T-helper 9 cell (primary cell): ENCODE measurements at places on chromosomes 12 and 14.
A peak's percentile ranks its signal among the peaks of the same experiment; 100 is the strongest.

DNA sequence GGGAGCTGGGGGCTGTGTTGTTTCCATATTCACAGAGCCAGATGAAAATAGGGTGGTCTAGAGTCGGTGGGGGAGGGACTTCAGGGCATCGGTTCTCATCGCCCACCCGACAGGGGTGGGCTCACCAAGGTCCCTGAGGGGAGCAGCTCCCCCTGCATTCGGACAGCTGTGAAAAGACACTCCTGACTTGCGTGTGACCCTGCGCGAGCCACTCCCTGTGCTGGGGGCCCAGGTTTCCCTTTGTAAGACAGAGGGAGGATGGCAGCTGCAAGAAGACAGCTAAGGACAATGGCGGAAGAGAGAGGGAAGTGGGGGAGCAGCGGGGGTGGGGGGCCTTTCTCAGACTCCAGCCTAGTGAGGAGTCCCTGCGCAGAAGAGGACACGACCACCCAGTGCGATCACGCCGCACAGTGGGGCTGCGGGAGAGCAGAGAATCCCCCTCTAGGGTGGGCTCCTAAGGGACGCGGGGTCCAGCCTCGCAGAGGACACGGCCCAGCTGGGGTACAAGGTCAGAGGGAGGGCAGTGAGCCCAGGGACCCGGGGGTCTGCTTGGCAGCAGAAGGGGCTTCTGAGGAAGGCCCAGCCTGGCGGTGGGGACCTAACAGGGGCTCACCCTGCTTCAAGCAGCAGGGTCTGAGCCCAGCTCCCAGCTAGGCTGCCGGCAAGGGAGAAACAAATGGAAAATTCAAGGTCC is 326.9 kb upstream of the DIO3 start:
- no peak for DNase-seq

DNA sequence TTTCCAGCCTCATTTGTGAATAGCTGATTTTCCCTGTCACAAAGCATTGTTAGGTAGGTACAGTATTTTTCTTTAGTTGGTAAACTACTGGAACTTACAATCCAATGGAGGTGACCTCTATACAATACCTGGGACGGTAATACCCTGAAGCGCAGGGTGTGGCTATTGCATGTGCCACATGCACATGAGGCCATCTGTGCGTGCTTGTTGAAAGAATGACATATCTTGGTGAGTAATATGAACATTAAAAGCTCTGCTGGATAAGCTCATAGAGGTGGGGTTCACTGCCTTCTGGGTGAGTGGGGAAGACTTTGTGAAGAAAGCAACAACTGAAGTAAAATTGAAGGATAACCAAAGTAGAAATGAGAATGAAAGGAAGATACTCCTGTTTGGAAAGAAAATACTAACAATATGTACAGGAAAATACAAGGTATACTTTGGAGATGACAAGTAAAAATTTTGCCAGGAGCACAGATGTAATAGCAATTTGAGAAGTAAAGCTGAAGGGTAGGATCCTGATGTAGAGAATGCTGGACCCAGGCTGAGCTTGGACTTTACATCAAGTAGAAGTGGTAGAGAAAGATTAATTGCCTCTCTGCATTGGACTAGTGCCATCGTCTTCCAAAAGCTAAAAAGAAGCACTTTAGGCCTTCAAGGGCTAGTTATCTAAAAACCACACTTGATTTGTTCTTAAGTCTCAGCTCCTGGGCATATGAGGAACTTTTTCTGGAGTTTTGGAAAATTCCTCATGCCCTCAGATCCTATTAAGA is 97.1 kb downstream of the SLC38A6 start:
- no peak for DNase-seq

- DNase-seq, result no peak
These were observed 147.3 kb downstream of the ADGRD1 start for GRCh38 chr12:131101006-131101405.

DNA sequence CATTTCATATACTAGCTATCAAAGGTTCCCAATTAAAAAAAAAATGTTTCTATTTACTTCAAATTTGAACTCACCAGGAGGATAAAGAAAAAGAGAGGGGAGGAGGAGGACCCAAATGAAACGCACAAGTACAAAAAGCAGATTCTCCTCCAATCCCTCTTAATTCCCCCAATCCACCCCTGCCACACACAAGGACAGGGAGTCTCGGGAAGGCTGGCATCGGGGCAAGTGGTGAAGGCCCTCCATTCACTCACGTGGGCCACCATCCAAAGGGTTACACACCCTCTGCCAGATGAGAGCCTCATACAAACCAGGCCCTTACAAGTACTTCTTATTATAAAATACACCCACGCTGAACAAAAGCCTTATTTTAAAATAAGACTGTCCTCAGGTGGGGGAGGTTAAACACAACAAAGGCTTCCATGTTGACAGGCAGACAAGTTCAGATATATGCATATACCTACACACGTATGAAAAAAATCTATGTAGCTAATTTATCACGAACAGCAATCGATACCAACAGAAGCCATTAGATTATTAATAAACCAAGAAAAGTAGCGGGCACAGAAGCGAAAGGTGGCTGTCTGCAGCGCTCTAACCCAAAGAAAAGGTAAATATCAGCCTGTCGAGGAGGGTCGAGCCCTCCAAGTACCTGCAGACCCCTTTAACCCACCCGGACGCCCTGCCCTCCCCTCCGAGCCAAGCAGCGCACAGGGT is 1.5 kb downstream of the ATP2B1 start:
- no peak for DNase-seq

DNA sequence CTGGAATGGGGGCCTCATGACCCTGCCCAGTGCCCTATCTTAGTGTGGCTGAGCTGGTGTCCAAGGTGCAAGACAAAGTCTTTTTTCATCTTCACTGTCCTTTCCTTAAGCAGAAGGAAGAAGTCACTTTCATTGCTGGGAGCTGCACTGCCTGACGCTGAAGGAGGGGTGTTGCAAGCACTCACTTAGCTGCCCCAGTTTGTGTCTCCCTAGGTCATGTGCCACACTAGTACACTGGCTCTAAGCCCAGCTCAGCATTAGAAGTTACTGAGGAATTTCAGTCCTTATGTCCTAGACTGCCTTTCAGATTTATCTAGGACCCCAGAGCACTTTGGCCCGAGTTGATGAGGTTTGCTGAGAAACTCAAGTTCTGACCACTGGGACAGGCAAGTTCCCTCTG is 952.0 kb upstream of the USP15 start:
- DNase-seq, result no peak

DNA sequence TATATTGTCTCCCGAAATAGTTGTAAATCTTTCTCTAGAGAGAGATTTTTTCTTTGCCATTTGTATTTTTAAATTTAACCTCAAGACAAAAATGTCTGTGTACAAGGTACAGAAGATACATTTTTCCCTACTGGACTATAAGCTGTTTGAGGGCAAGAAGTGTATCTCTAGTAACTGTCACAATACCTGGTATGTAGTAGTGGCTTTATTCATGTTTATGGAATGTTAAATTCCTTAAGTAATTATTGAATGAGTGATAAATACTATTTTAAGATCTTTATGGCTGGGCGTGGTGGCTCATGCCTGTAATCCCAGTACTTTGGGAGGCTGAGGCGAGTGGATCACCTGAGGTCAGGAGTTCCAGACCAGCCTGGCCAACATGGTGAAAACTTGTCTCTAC is 24.4 kb upstream of the CDK17 start:
- no peak for DNase-seq

- no peak for DNase-seq
These were observed 106.0 kb downstream of the HMGA2 start for GRCh38 chr12:65930114-65930828.

- DNase-seq, result no peak
These were observed 310.9 kb downstream of the ADGRD1 start for GRCh38 chr12:131264635-131265034.

- no peak for DNase-seq
These were observed 66.6 kb downstream of the BTG1 start for GRCh38 chr12:92079054-92079385.

GRCh38 chr12:3759878-3760277 is 7.0 kb upstream of the CRACR2A start:
- DNase-seq, result no peak

DNA sequence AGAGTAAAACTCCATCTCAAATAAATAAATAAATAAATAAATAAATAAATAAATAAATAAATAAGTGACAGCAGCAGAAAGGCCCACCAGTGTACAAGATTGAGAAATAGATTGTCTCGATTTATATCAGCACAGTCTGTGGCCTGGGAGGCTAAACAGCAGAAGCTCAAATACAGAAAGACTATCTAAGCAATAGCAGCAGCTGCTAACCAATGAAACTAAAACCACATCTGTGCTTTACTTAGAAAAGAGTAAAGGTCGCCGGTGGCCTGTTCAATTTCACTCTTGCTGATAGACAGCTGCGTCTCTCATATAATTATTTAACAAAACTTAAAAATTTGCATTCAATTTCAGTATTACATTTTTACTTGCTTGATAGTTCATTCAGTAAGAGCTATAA is 325.7 kb downstream of the CEP128 start:
- DNase-seq, result no peak

- DNase-seq, result peak; percentile 51
These were observed 16.4 kb downstream of the ACVRL1 start for GRCh38 chr12:51923506-51924365.

- no peak for DNase-seq
These were observed 29.7 kb downstream of the R3HDM2 start for GRCh38 chr12:57401165-57401564.

DNA sequence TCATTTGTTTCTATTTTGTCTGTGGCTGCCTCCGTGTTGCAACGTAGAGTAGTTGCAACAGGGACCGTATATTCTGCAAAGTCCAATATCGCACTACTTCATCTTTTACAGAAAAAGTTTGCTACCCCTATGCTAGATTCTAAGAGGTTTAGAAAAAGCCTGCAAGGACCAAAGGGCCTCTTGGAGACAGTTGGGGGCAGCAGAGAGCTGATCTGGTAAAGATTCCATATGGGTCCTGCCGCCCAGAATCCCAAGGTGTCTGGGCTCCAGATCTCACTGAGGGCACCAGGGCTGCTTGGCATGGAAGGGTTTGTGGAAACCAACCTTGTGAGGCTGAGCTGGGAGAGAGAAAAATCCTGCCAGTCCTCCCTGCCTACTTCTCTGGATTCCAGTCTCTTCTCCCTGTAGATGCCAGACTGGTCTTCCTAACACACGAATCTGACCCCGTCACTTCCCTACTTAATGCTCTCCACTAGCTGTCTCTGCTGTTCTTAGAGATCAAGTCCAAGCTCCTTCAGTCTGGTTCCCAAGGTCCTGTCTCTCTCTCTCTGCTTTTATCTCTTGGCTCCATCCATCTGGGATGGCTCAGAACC is 74.6 kb downstream of the GLRX5 start:
- DNase-seq, result no peak

- DNase-seq, result no peak
These were observed 248.5 kb upstream of the LMO3 start for GRCh38 chr12:16854465-16854864.

- no peak for DNase-seq
These were observed 307.5 kb downstream of the EMP1 start for GRCh38 chr12:13504074-13504473.

DNA sequence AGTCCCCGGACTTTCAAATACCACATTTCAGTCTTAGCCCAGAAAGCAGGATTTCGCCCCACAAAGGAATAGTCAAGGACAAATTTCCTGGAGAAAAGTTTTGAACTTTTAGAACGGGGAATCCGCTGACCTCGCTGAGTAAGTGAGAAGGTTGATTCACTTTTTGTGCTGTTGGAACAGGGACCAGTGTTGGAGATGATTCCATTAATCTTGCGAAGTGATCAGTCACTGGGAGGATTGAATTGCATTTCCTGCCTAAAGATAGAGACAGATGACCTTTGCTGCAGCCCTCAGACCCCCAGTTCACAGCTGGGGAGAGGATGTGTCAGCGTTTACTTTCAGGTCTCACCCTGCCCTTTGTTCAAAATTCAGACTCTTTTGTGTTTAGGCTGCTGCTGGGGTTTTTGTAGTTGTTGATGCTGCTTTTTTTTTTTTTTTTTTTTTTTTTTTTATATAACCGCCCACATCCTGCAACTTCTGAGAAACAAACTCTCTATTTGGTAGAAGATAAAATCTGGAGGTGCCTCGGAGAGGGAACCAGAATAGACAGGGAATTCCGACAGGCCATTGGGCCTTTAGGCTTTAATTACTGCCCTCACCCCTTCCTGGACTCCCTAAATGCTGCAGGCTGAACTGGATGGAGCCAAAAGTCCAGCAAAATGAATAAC is 9.8 kb upstream of the KDM2B start:
- peak; percentile 44 for DNase-seq

GRCh38 chr12:48000878-48001504 is 3.3 kb downstream of the COL2A1 start:
- DNase-seq, result no peak

DNA sequence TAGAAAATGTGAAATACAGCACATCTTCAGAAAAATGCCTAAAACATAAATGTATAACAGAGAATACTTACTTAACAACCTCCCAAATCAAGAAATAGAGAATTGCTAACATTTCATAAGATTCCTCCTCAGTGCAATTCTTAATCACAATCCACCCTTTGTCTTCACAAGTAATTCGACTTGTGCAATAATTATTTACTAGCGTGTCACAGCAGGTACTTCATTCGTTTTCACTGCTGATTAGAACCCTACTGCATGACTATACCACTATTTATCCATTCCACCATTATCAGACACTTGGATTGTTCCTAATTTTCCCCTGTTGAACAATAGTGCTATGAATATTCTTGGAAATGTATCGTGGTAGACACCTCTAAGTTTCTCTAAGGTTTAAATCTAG is 64.9 kb upstream of the BBS10 start:
- DNase-seq, result no peak

DNA sequence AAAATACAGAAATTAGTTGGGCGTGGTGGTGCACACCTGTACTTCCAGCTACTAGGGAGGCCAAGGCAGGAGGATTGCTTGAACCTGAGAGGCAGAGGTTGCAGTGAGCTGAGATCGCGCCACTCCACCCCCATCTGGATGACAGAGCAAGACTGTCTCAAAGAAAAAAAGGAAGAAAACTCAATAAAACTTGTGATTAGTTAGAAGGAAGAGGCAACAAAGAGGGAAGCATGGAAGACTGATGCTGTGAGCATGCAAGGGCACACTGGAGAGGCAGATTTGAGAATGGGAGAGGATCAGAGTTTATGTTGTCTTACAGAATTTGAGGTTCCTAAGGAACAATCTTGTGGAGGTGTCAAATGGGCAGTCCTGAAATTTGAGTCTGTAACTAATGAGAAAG is 2.8 kb upstream of the ZC2HC1C start:
- no peak for DNase-seq

- no peak for DNase-seq
These were observed 166.6 kb upstream of the PELI2 start for GRCh38 chr14:55951341-55952206.

DNA sequence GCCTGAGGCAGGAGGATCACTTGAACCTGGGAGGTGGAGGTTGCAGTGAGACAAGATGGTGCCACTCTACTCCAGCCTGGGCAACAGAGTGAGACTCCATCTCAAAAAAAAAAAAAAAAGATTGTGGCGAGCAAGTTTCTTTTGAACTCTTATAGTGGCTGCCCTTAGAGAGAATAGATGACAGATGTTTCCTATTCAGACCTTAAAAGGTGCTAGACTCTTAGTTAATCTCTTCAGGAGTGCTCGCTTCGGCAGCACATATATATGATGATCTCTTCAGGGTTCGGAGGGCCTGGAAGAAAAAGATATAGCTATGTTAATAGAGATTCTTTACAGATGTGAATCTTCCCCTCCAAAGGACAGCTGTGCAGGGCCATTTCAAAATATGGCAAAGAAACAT is 73.1 kb upstream of the AMN1 start:
- no peak for DNase-seq
